Kasumi-1 (cell line): ENCODE measurements at places on chromosomes 7 and 10.

GRCh38 chr10:72260976-72261783 lies 12.5 kb upstream of the DDIT4 start:
- peak; percentile 61 for DNase-seq

DNA sequence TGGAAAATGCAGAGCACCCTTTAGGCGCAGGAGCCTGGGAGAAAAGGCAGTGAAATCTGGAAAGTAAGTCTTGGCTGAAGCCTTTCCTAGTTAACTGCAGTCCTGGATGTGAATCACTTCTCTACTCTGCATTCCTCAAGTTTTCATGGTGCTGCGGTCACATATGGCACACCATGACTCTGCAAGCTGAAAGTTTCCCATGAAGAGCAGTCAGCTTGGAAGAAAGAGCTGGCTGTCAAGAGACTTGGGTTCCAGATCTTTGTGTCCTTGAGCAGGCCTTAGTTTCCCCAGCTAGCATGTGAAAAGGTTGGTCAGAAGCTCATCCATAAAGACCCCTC lies 548.3 kb downstream of the SORCS3 start:
- DNase-seq, result no peak

GRCh38 chr10:98420786-98421185 lies 5.8 kb upstream of the PYROXD2 start:
- DNase-seq, result no peak

GRCh38 chr7:117270371-117270770 lies 52.5 kb downstream of the WNT2 start:
- no peak for DNase-seq

GRCh38 chr7:152600266-152600665 lies 75.7 kb downstream of the XRCC2 start:
- DNase-seq, result no peak

DNA sequence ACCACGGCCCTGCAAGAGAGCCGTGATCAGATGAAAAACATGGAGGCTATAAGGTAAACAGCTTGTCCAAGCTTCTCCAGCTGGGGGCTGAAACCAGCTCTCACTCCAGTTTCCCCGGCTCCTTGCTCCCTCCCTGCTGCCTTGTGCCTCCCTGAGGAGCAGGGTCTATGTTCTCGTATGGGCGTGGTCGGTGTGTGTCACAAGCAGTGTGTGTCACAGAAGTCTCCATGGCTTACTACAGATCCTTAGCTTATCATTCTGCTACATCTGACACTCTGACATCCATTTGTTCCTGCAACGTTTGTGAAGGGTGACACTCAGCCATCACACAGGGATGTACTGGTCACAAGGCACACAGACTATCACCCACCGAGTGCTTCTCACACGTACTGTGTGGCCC lies 54.6 kb downstream of the CSGALNACT2 start:
- DNase-seq, result no peak

DNA sequence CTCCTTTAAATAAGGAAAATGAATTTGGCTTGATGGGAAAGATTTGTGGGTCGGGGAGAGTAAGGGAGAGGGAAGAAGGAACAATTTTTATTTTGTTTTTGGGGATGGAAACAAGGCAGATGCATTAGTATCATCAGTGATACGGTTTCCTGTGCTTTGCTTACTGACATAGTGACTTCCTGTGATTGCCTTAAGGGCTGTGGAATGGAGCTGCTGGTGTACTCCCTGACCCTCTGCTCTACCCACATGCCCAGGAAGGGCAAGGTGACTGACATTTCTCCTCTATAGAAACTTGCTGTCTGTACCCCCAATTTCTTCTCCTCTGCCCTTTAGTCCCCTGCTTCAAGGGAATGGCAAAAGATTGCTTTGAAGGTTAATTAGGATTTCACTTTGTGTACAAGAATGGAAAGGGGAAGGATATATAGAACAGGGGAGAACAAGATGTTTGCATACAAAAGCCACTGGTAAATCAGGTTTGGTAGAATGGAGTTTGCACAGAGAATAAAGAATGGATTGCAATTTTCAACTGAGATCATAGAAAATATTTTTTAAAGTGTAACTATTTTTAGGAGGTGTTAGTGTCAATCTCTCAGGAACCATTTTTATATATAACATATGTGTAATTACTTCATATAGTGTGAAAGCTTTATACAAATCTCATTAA lies 129.0 kb upstream of the AGR3 start:
- no peak for DNase-seq
